ENCODE measurements at places on chromosomes 16 and 17.

DNA sequence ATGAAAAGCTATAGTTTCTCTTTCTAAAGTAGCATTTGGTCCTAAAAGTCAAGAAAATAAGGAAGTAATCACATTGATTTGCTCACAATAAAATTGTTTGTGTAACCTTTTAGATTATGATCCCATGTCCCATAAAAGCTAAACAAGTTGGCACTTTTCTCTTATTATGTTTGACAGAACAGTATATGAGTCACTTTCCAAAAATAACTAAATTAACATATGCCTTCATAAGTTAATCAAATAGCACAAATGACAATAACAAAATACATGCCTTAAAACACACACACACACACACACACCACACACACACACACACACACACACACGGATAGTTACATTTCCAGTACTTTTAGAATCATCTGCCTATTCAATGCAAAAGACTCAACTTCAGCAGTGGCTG, 2.8 kb downstream of the MED13 start:
- no peak for DNase-seq

- DNase-seq = no peak
Observed at GRCh38 chr16:47016700-47017133, 43.2 kb upstream of the DNAJA2 start.

DNA sequence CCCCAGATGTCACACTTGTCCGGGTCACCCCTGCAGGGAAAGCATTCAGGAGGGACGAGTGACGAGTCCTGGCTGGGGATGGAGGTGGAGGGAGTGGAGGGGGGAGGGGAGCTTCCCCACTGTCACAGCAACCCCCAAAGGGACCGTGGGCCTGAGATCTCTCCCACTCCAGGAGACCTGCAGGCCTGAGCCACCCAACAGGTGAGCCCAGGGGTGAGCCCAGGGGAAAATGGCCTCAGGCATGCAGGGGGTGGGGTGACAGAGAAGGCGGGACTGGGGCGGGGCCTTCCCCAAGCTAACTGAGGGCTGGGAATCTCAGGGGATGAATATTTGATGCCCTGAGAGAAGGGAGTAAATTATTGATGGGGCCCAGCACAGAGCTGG, 2.4 kb downstream of the USH1G start:
- no peak for DNase-seq

DNA sequence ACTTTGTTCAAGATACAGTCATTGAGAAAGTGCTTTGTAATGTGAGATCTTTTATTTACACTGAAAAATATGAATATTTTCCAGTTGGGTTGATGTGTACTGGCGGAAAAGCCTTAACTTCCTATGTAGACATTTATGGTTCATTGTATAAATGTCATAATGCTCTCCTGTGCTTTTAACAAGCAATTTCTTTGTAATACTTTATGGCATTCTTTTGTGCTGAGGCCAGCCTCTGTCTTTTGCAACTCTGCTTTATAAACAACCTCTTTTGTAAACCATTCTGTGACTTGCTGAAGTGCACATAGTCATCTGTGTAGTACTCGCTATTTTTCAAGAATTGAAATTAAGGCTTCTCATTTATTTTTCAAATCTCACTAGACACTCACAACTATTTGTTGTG, 291.2 kb downstream of the CDH11 start:
- DNase-seq = no peak

- no peak for DNase-seq
Observed at GRCh38 chr16:66014221-66014620, 352.3 kb upstream of the CDH5 start.

DNA sequence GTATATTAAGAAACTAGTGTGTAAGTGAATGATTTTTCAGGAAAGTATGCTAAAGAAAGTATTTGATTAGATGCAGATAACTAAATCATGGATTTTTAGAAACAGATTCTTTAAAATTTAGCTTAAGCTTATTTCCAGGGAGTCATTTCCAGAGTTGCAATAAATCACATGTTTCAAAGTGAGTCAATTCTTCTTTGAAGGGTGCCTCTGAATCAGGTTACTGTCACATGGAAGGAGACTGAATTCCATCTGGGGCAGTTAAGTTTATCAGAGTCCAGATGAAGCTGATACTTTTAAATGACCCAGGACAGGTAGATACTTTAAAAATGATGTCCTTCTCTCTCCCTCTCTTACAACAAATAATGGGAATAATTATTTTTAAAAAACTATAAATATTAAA, 5.0 kb downstream of the MFSD11 start:
- DNase-seq = no peak

DNA sequence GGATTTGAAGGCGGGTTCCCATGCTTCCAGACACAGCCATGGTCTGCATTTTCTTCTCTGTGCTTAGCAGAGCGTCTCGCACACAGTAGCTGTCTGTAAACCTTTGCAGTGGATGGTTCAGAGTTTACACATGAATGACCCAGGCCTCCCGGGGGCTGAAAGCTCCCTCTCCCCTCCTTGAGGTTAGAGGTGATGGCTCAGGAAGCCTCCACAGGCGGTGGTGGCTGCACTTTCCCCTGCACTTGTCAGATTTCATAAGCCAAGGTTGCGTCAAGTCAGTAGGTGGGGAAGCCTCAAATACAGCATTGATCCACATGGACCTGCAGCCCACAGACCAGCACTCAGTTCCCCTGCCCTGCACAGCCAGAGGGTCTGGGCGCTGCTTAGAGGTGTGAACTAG, 211.9 kb downstream of the KATNIP start:
- DNase-seq = no peak

DNA sequence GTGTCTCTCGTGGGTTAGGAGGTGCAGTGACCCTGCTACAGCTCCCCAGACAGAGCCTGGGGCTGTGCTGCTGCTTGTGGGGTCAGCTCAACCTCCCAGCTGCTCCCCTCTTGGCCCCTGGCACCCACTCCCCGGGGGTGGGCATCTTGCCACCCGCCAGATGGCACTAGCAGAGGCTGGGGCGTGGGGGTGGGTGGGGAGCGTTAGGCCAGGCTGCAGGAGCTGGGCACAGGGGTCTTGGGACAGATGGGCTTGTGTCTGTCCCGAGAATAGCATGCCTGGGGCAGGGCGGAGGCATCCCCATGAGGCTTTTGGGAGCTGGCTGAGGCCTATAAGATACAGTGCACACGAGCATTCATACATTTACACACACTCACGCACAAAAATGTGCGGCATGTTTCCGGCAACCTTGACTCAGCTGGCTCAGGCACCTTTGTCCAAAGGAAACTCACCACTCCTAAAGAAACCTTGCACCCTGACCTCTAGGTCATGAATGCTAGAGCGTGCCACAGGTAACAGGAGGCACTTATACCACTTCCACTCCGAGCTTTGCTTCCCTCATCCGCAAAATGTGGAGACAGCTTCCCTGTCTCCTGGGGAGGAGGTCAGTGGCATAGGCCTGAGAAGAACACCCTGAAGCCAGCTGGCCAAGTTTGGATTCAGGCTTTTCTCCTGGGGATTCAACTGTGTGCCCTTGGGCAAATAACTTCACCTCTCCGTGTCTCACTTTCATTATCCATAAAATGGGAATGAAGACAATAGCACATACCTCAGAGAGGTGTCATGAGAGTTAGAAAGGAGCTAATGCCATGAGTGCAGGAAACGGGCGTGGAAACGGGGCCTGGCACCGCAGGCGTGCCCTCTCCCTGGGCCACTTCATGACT, 78.9 kb upstream of the LHX1 start:
- DNase-seq = no peak

GRCh38 chr17:80112471-80113032, 11.2 kb downstream of the GAA start:
- DNase-seq = no peak

- DNase-seq = no peak
Observed at GRCh38 chr16:27495191-27495590, 54.5 kb downstream of the GTF3C1 start.

DNA sequence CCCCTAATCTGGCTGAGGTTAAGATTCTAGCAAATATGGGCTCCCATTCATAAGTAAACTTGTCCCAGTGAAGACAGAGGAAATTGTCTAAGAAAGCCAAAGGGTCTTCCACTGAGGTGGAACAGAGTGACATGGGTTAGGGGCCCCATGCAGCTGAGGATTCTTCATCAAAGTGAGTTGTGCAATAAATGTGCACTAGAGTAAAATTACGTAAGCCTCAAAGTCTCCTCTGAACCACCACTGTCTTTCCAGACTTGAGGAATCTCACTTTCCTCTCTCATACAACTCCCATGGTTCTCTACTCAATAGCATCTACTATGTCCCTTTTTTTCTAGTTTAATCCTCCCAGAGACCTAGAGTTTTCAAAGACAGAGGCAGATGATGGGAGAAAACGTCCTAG, 132.4 kb downstream of the CA10 start:
- no peak for DNase-seq

- no peak for DNase-seq
Observed at GRCh38 chr17:77441940-77442339, 301.2 kb downstream of the SEC14L1 start.

GRCh38 chr17:36934144-36934691, 3.1 kb upstream of the LHX1 start:
- no peak for DNase-seq

DNA sequence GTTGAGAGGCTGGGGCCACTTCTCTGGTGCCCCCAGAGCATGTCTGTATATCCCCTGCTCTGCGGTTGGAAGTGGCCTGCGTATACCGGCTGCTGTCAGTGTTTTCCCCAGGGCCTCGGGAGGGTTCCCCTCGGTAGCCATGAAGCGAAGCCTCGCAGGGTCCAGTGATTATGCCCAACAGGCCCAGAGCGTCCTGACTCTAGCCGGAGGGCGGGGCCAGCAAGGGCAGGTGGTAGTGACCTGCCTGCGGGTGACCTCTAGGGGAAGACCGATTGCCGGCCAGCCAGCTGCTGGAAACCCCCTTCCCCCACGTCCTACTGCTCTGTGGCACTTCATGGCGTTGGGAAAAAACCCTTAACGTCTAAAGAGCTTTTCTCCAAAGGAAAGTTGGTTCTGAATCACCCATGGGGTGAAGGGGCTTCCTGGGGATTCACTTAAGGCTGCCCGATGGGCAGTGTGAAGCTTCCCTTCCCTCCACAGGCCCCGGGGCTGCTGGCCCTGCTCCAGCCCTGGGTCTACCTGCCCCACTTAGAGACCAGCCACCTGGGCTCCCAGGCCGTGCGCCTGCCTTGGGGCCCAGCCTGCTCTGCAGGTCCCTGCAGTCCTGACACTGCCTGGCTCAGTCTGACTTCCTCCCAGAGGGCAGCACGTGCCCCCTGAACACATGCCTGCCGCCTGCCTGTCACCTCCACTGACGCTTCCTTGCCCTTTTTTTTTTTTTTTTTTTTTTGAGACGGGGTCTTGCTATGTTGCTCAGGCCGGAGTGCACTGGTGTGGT, 72.8 kb downstream of the SOCS1 start:
- no peak for DNase-seq

- no peak for DNase-seq
Observed at GRCh38 chr17:3501344-3501743, 25.5 kb downstream of the ASPA start.

DNA sequence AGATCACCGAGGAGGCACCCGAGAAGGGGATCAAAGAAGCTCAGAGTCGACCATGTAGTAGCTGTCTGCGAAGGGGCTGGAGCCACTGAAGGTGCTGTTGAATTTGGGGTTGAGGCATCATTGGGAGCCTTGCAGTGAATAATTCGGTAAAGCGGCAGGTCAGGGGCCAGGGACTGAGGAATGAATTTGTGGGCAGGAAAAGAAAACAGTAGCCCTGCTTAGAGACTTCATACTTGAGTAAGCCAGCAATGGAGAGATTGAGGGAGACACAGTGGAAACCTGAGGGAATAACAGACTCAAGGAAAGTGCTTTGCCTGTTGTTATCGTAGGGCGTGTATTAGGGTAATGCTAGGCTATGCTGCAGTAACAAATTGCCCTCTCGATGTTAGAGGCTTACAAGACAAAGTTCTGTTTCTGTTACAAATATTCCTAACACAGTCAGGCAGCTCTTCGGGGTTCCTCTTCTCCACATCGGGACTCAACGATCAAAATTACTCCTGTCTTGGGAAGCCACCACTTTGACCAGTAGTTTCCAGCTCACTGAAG, 13.4 kb upstream of the HERPUD1 start:
- DNase-seq = no peak

GRCh38 chr17:68514831-68515635, 2.8 kb downstream of the PRKAR1A start:
- no peak for DNase-seq

GRCh38 chr16:80993834-80994233, 12.9 kb downstream of the CMC2 start:
- DNase-seq = no peak

- peak; percentile 36 for DNase-seq
Observed at GRCh38 chr17:41695954-41696757, 7.5 kb downstream of the EIF1 start.

DNA sequence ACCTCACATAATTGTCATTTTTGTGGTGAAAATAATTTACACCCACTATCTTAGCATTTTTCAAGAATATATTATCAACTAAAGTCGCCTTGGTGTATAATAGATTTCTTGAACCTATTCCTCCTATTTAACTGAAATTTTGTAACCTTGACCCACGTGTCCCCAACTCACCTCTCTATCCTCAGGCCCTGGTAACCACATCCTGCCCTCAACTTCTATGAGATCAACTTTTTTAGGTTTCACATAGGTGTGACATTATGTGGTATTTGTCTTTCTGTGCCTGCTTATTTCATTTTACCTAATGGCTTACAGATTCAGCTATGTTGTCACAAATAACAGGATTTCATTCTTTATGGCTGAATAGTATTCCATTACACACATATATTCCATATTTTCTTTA, 73.0 kb upstream of the CNTNAP4 start:
- no peak for DNase-seq

DNA sequence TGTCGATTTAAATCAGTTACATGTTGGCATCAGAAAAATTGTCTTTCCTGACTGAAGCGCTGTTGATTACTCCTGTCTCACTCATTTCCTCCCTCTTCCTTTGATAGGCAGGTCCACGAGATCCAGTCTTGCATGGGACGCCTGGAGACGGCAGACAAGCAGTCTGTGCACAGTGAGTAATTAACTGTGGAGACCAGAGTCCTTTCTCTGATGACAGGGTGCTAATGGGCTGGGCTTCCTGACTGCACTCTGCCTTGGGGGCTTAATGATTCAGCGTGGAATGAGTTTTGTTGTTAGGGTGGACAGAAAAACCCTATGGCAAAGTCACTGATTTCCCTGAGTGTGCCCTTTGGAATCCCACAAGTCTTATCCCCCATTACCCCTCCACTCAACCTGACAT, 6.5 kb downstream of the GOSR2 start:
- no peak for DNase-seq

DNA sequence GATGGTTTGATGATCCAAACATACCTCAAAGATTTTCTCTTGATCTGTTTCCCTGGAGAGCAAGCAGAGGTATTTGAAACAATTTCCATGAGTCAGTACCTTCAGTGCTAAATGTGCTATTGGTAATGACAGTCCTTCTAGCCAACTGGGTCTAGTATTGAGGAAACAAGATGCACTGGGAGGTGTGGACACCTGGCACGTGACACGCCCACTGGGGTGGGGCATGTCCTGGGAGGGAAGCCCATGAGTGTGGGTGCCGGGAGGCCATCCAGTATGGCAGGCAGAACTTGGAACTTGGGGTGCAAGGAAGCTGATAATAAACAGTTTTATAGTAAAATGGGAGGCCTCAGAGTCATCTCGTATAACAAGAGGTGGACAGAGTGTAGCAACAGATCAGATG, 17.9 kb upstream of the AKAP1 start:
- no peak for DNase-seq

- no peak for DNase-seq
Observed at GRCh38 chr16:53504665-53505064, 1.7 kb upstream of the AKTIP start.
